ENCODE measurements at places on chromosomes 4 and X.

- DNase-seq, result no peak
Measured at GRCh38 chrX:130778773-130779172, 124.2 kb downstream of the ENOX2 start.

- DNase-seq, result no peak
Measured at GRCh38 chr4:172596206-172596605, 572.4 kb upstream of the GALNT7 start.

GRCh38 chr4:100042711-100043110 is 92.6 kb upstream of the H2AZ1 start:
- DNase-seq, result no peak

GRCh38 chr4:185997296-185997695 is 71.7 kb upstream of the TLR3 start:
- no peak for DNase-seq

DNA sequence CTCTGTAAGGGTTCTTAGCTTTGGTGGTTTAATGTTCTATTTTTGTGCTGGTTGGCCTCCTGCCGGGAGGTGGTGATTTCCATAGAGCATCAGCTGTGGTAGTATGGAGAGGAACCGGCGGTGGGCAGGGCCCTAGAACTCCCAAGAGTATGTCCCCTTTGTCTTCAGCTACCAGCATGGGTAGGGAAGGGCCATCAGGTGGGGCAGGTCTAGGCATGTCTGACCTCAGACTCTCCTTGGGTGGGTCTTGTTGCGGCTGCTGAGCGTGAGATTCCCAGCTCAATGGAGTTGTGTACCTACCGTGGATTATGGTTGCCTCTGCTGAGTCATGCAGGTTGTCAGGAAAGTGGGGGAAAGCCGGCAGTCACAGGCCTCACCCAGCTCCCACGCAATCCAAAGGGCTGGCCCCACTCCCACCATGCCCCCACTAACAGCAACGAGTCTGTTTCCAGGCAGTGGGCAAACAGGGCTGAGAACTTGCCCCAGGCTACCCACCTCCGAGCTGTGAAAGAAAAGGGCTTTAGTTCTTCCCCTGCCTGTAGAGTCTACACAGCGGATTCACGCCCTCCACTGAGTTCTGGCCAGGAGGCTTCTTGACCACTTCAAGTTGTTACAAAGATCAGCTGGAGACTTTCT is 235.9 kb downstream of the RPA4 start:
- no peak for DNase-seq

- DNase-seq, result peak; percentile 66
Measured at GRCh38 chr4:40552536-40552935, 77.1 kb downstream of the RBM47 start.

- DNase-seq, result no peak
Measured at GRCh38 chrX:14125462-14125861, 95.8 kb upstream of the GEMIN8 start.

- DNase-seq, result peak; percentile 38
Measured at GRCh38 chr4:168877511-168878491, 132.3 kb downstream of the CBR4 start.

DNA sequence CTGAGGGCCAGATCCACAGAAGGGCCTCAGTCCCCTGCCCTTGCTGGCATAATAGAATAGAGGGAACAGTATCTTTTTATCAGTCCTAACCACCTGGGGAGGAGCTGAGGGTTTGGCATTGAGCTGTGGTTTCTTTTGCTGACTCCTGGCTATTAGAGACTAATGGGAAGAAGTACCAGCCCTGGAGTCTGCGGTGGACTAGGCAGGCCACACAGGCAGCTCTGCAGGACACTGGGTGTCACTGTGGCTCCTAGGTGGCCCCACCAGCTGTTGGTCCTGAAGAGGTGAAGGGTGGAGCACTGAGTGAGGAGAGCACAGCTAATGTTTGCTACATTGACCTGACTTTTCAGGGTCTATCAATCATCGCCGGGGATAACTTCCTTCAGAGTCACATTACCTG is 52.8 kb upstream of the GPC4 start:
- DNase-seq, result peak; percentile 6

DNA sequence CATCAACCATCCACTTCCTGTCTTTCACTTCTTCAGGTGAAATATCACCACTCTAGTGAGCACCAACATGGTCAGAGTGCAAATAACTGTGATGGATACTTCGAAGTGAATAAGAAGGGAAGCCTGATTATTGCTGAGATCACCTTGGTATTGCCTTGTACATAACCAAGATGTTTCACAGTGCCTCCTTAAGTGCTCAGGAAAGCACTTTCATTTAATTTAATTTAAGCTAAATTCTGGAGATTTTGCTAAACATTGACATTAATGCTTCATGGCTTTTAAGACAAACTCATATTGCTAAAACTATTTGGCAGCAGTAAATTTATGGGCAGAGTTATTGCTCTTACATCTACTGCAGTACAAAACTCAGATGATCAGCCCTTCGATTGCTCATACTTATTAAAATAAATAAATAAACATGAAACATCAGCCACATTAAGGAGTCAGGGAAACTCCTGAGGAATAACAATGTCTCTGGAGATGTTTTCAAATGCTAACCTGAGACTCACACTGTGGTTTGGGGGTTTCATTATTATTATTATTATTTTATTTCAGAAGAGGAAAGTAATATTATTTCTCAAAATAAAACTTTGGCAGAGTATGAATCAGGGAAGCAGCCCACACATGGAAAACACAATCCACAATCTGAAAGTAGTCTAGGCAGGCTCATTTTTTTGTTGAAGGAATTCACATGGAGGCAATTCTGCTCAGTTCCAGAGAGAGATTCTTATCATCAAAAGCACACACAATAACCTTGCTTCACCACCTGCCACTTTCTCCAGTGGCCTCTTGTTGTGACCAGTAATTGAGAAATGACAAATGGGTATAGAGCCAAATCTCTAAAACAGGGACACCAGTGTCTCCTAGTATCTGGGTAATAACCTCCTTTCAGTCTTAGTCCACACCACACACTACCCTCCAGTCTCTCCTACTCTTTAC is 344.2 kb downstream of the MAPK10 start:
- DNase-seq, result no peak

DNA sequence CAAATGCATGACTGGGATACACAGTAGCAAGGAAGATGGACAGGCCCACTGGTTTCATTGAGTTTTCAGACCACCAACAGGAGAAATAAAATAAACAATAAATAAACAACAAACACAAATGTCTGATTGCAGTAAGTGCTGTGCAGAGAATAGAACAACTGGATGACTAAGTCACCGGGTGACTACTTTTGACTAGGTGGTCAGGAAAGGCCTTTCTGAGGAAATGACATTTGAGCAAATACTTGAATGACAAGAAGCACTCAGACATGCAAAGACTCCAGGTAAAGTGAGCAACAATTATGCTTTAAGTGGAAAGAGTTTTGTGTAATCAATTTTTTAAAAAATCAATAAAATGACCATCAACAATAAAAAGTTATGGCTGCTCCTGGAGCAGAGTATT is 137.7 kb downstream of the BTC start:
- no peak for DNase-seq

All from astrocyte of the hippocampus (primary cell).